Type B pancreatic cell (in vitro differentiated cells): ENCODE measurements at places on chromosomes 16 and 17. TPM values are rescaled to one million over a fixed set of nuclear protein-coding genes. Genes with fewer than 3 reads are reported as not detected.

- H3K36me3 ChIP-seq = peaks cover 11% of the 10 kb centered on the region
- H3K4me3 ChIP-seq = no peak overlapping the region
- H3K4me1 ChIP-seq = peaks cover 23% of the 10 kb centered on the region
- no peak for DNase-seq
Observed at GRCh38 chr17:44084131-44084538, 13.6 kb downstream of the G6PC3 start.

DNA sequence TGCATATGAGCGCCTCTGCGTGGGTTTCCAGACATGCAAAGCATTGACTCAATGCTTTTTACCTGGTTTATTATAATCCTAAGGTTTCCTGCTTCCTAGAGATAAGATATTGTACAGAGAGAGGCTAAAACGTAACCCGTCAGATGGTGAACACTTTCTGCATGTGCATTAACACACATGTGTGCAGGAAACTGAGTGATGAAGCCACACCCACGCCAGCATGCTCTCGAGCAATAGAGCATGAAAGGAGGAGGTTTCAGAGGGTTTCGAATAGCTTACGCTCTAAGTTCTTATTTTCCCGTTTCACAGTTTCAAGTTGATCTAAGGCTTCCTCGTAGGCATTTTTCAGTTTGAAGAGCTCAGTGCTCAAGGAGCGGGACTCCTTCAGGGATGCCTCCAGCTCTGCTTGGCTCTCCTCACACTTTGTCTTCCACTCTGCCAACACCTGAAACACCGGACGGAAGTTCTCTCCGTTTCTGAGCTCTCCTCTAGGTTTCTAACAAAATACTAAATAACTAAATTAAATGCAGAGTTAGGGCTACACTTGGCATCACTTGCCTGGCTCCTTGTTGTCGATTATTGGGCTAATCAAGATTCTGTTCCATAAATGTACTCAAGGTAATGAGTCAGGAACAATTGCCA lies 23.2 kb downstream of the MYH3 start:
- DNase-seq = no peak
- H3K4me3 ChIP-seq = no peak overlapping the region
- H3K36me3 ChIP-seq = peaks cover 16% of the 10 kb centered on the region
- H3K4me1 ChIP-seq = no peaks in the 10 kb centered on the region
- no peaks in the 10 kb centered on the region for H3K27me3 ChIP-seq

- peak; percentile 36 for DNase-seq
- peaks cover 4% of the 10 kb centered on the region for H3K36me3 ChIP-seq
- H3K27ac ChIP-seq = peak overlapping the region; percentile 72
- H3K27me3 ChIP-seq = no peaks in the 10 kb centered on the region
Observed at GRCh38 chr16:50260206-50261159, 5.9 kb upstream of the ADCY7 start.

- peak overlapping the region; percentile 81 for H3K27ac ChIP-seq
- peak overlapping the region; percentile 82 for H3K4me3 ChIP-seq
- peaks cover 16% of the 10 kb centered on the region for H3K4me1 ChIP-seq
Observed at GRCh38 chr16:46789499-46790414, 41.2 kb downstream of the C16orf87 start.

- no peaks in the 10 kb centered on the region for H3K36me3 ChIP-seq
- H3K27ac ChIP-seq = no peak overlapping the region
- H3K4me1 ChIP-seq = peaks cover 10% of the 10 kb centered on the region
- DNase-seq = no peak
Observed at GRCh38 chr16:4245077-4245791, 3.4 kb upstream of the SRL start.

DNA sequence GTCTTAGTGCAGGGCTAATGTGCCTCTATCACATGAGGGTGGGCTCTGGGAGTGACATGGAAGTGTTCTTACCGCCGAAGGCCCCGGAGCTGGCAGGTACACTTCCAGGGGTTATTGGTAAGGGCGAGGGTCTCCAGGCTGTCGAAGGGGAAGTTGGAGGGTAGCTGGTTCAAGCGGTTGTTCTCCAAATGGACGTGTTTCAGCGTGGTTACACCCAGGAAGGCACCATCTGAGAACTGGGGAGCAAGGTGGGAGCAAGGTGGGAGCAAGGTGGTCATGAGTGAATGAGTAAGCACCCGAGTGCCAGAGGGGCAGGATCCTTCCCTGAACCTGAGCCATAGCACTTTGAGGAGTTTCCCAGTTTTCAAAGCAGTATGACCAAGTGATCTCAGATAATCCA lies 3.0 kb downstream of the CHAD start:
- H3K36me3 ChIP-seq = no peaks in the 10 kb centered on the region
- H3K27ac ChIP-seq = no peak overlapping the region
- no peaks in the 10 kb centered on the region for H3K4me1 ChIP-seq
- H3K4me3 ChIP-seq = no peak overlapping the region
- no peak for DNase-seq
- H3K27me3 ChIP-seq = peaks cover 18% of the 10 kb centered on the region

DNA sequence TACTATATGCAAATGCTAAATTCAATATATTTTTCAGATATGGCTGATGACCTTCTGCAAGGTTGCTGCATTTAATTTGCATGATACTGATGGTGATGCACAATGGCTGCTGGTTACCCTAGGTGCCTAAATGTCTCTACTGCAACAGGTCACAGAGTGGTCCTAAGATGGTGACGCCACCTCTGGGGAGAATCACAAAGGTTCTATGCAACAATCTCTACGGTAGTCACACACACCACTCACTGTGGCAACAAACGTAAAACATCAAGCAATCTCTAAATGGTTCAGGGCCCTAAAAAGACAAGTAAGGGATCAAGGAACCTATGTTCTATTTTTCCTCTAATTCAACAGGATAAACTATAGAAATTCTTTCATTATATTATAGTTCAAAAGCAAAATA lies 293.3 kb downstream of the CEP112 start:
- no peak overlapping the region for H3K27ac ChIP-seq
- no peaks in the 10 kb centered on the region for H3K27me3 ChIP-seq
- no peak overlapping the region for H3K4me3 ChIP-seq
- no peak for DNase-seq

DNA sequence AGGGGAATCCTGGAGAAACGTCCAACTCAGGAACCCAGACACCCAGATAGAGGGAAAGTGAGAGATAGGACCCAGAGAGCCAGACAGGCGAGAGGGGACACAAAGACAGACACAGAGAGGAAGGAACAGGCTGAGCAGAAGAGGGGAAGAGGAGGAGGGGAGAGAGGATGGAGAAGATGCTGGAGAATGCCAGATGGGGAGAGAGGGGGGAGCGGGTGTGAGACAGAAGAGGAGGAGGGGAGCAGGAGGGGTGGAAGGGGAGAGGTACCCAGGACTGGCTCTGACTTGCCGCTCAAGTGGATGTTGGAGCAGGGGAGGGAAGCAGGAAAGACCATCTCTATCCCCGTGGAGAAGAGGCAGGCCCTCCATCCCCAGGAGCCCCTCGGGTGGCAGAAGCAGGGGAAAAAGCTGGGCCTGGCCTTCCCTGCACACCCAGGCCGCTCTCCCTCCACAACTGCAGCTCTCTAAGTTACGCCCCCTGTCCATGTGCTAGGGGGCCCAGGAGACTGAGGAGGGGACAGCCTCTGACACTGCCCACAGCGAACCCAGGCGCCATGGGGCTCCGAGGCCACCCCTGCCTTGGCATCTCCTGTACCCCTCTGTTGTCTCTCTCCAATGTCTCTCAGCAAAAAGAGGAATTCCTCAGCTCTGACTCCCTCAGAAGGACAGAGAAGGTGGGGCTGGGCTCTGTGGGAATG lies 4.8 kb downstream of the PPP1R9B start:
- peak overlapping the region; percentile 53 for H3K4me3 ChIP-seq
- H3K4me1 ChIP-seq = peaks cover 25% of the 10 kb centered on the region
- no peaks in the 10 kb centered on the region for H3K27me3 ChIP-seq
- DNase-seq = no peak
- peaks cover 19% of the 10 kb centered on the region for H3K36me3 ChIP-seq

GRCh38 chr17:81976332-81977210 lies 858 bp upstream of the ASPSCR1 start:
- peak overlapping the region; percentile 94 for H3K27ac ChIP-seq
- H3K27me3 ChIP-seq = no peaks in the 10 kb centered on the region
- DNase-seq = no peak
- H3K4me1 ChIP-seq = no peaks in the 10 kb centered on the region
- peak overlapping the region; percentile 95 for H3K4me3 ChIP-seq

GRCh38 chr16:47046726-47047523 lies 73.5 kb upstream of the DNAJA2 start:
- H3K27me3 ChIP-seq = no peaks in the 10 kb centered on the region
- H3K27ac ChIP-seq = no peak overlapping the region
- no peak for DNase-seq
- peaks cover 6% of the 10 kb centered on the region for H3K4me1 ChIP-seq
- H3K4me3 ChIP-seq = no peak overlapping the region
- H3K36me3 ChIP-seq = no peaks in the 10 kb centered on the region

Gene MYH11
- 0.43 TPM in 1 of 2 replicates, not detected in the other for total RNA-seq

Gene MYO15A
- total RNA-seq = 1.8 and 2.2 TPM in 2 replicates

Gene CDH3
- 35.5 and 53.5 TPM in 2 replicates for total RNA-seq

Gene ABI3
- 0.31 TPM in 1 of 2 replicates, not detected in the other for total RNA-seq

Gene PHKG2
- 41.5 and 42.4 TPM in 2 replicates for total RNA-seq
